HepG2 (cell line): ENCODE measurements at places on chromosomes 7 and 10.
A peak's percentile ranks its signal among the peaks of the same experiment; 100 is the strongest.

- H3K36me3 ChIP-seq: no peaks in the 10 kb centered on the region
- DNase-seq: no peak
- no peaks in the 10 kb centered on the region for H3K27me3 ChIP-seq
- H3K27ac ChIP-seq: no peak overlapping the region
Observed at GRCh38 chr7:40571796-40572195, 437.0 kb downstream of the SUGCT start.

DNA sequence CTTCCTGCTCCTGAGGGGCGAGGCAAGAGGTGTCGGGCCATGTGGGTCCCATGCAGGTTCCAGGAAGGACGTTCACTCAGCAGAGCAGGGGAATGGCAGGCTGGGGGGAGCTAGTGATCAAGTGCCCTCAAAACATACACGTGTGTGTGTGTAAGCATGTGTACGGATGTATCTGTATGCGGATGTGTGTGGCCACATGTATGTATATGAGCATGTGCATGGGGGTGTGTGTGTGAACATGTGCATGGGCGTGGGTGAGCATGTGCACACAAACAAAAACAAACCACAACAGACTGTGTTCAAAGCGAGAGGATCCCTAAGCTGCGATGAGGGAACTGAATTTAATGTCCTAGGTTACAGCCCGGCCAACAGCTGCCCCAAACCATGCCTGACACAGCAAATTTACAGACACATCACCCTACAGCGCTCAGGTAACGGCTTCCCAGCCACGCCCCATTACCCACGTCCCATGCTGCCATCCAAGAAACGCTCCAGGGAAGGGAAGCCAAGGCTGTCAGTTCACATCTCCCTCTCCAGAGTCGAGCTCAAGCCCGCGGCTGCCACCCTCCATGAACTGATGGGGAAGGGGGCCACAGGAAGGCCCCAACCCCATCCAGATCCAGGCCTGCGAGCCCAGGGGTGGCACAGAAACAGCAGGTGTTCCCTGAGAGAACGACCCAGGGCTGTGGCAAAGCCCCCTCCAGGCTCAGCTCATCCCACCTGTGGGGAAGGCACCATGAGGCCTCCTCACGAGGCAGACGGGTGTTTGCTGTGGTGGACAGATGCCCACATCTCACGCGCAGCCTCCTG, 56.6 kb downstream of the PTPRN2 start:
- H3K36me3 ChIP-seq: peaks cover 3% of the 10 kb centered on the region
- H3K4me1 ChIP-seq: peaks cover 54% of the 10 kb centered on the region
- DNase-seq: no peak
- H3K4me3 ChIP-seq: no peak overlapping the region
- no peaks in the 10 kb centered on the region for H3K27me3 ChIP-seq

DNA sequence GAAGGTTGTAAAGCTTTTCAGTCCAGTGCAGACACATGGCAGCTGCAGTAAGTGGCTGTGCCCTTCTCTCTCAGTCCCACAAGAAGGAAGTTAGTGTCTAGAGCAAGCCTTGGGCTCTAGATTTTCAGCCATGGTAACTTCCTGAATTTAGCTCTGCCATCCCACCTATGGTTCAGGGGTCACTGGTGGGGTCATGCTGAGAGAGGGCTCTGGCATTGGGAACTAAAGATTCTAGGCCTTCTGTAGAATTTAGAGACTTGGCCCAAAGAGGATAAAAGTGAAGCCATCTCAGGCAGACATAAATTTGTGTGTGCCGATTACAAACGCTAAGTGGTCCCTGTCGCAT, 113.5 kb downstream of the COL13A1 start:
- no peak overlapping the region for H3K4me3 ChIP-seq
- DNase-seq: no peak
- no peaks in the 10 kb centered on the region for H3K4me1 ChIP-seq

DNA sequence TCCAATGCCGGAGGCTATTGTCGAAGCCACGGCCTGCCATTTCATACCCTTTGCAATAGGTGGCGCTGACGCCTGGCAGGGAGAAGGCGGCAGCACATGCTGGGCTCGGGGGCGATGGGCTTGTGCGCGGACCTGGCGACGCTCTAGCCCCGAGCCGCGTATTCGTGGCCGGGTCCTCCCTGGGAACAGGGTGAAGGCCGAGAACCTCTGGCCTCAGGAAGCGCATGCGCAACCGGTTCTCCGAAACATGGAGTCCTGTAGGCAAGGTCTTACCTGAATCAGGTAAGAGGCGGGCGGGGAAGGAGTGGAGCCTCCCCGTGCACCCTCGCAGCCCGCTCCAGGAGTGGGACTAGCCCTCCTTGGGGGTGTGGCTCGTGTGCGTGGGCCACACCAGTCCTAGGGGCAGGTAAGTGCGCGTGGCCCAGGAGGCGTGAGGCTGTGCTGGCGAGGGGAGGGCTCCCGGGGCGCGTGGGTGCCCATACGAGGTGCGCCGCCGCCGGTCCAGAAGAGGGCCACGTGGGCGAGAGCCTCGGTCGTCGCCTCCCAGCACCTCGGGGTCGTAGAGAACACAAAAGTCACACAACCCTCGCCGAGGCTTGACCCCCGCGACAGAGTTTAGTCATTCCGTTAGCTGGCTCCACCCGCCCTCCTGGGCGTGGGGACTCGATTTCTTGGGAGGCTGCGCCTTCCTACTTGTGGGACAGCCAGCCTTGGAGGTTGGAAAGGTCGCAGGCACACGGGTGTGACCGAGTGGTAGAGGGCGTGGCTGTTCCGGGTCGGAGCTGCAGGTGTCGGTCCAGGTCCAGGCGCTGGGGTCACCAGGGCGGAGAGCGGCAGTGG, 5.6 kb upstream of the MEST start:
- H3K4me3 ChIP-seq: peak overlapping the region; percentile 69
- no peaks in the 10 kb centered on the region; the same call in 2 of the 3 replicates for H3K27me3 ChIP-seq
- DNase-seq: peak; percentile 78
- H3K4me1 ChIP-seq: peaks cover 10% of the 10 kb centered on the region
- no peaks in the 10 kb centered on the region for H3K36me3 ChIP-seq

DNA sequence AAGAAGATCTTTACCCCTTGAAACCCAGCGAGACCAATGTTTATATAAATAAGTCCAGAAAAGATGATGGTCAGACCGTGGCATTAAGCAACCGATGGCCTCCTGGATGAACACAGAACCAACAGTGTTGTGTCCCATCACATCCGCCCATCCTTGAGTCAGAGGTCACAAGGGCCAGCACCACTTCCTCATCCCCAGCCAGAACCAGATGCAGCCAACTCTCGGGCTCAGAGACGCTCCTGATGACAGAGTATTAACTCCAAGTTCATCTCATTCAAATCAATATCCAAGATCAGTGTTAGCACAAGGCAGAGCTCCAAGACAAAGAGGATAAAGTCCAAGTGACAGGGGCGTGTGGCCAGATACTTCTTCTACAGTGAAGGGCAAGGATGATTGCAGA, 63.5 kb downstream of the FAM53B start:
- no peak for DNase-seq
- H3K27ac ChIP-seq: no peak overlapping the region
- no peak overlapping the region for H3K4me3 ChIP-seq
- H3K27me3 ChIP-seq: no peaks in the 10 kb centered on the region

- no peak overlapping the region for H3K27ac ChIP-seq
- H3K27me3 ChIP-seq: no peaks in the 10 kb centered on the region
- no peak overlapping the region for H3K4me3 ChIP-seq
Observed at GRCh38 chr10:28459453-28460144, 73.3 kb upstream of the WAC start.

DNA sequence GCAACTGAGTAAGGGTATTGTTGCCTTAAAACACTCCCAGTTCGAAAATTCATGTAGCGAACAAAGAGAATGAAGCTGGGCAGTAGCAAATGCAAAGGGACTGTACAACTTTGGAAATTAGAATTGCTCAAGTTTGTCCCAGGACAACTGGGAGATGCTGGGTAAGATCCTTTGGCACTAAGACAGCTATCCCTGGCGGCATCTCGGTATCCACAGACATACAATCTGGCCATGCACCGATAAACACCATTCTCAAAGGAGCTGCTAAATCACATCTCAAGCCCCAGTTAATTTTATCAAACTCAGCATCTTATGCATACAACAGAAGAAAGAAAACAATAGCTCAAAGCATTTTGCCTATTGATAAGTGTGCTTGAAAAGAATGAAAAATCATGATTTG, 177.3 kb downstream of the AMPH start:
- no peak overlapping the region for H3K27ac ChIP-seq
- H3K4me3 ChIP-seq: no peak overlapping the region
- no peak for DNase-seq
- H3K27me3 ChIP-seq: no peaks in the 10 kb centered on the region; the same call in 2 of the 3 replicates
- no peaks in the 10 kb centered on the region for H3K36me3 ChIP-seq
- no peaks in the 10 kb centered on the region for H3K4me1 ChIP-seq

DNA sequence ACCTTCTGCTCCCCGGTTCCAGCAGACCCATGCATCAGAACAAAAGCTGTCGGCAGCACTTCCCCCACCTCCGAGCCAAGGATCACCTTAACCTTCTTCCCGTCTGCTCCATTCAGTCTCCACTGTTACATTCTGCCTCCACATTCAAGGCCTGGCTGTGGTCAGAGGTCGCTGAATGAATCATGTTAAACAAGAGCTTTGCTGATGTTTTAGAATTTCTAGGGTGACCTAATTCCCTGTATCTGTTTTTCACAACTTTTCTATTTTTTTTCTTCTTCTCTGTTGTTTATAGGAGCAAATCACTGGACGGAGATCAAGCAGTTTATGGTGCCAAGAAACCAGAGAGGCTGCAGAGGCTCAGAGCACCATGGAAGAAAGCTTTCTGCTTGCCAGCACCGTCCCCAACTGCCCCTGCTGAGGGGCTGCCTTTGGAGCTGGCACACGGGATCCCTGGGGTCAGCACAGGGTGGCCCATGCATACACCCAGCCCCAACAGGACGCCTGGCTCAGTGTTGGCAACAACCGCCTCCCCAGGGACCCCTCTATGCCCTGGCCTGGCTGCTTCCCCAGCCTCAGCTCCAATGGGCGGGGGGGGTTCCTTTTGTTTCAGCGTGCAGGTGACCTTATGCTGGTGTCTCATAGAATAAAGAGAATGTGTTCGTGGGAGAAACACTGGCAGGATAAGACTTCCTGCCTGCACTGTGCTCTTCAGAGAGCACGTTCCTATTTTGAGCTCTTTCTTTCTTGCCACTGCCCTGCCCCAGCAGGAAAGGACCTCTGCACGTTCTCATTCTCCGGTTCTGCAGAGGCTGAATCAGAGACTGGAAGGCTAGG, 182.7 kb upstream of the LYZL2 start:
- no peak overlapping the region for H3K4me3 ChIP-seq
- H3K4me1 ChIP-seq: no peaks in the 10 kb centered on the region
- DNase-seq: no peak
- H3K27ac ChIP-seq: no peak overlapping the region

- H3K4me3 ChIP-seq: no peak overlapping the region
- H3K36me3 ChIP-seq: peaks cover 4% of the 10 kb centered on the region; the same call in 1 of the 2 replicates
- DNase-seq: no peak
- no peaks in the 10 kb centered on the region for H3K4me1 ChIP-seq
Observed at GRCh38 chr7:111992601-111993000, 213.6 kb downstream of the DOCK4 start.

DNA sequence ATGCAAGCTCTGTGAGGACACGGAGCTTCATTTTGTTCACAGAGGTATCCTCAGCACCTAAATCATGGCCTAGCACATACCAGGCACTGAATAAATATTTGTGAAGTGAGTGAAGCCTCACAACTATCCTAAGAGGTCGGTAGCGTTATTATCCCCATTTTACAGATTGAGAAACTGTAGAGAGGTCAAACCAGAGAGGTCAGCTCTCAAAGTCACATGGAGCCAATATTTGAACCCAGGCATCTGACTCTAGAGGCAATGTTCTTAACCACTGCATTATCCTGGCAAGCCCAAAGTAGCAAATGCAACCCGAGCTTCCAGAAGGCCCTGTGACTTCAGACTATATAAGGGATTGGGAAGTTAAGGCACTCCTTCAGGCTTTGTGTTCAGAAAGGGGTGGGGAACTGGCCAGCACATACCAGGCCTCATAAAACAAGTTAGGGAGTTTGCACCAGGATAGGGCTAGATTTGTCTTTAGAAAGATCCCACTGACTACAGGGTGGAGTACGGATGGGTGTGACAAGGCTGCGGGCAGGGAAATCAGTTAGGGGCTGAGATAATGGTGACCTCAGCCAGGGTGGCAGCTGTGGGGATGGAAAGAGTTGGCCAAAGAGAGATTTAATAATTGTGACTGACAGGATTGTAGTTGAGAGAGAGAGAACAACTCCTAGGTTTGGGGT, 101.4 kb downstream of the TBXAS1 start:
- no peaks in the 10 kb centered on the region for H3K27me3 ChIP-seq
- no peak overlapping the region for H3K27ac ChIP-seq
- H3K4me3 ChIP-seq: no peak overlapping the region
- no peaks in the 10 kb centered on the region for H3K4me1 ChIP-seq

GRCh38 chr10:132977807-132978206, 35.4 kb upstream of the CFAP46 start:
- H3K27me3 ChIP-seq: peaks cover 26% of the 10 kb centered on the region
- no peak overlapping the region for H3K27ac ChIP-seq
- H3K4me1 ChIP-seq: no peaks in the 10 kb centered on the region
- H3K36me3 ChIP-seq: no peaks in the 10 kb centered on the region
- H3K4me3 ChIP-seq: no peak overlapping the region

- H3K27ac ChIP-seq: no peak overlapping the region
- H3K4me1 ChIP-seq: peaks cover 17% of the 10 kb centered on the region
- no peaks in the 10 kb centered on the region for H3K27me3 ChIP-seq
- DNase-seq: no peak
- H3K4me3 ChIP-seq: no peak overlapping the region
- H3K36me3 ChIP-seq: no peaks in the 10 kb centered on the region
Observed at GRCh38 chr10:84415539-84416244, 87.3 kb downstream of the CCSER2 start.

- no peak overlapping the region for H3K4me3 ChIP-seq
- H3K4me1 ChIP-seq: no peaks in the 10 kb centered on the region
- H3K36me3 ChIP-seq: no peaks in the 10 kb centered on the region
- H3K27ac ChIP-seq: no peak overlapping the region
- no peak for DNase-seq
- H3K27me3 ChIP-seq: no peaks in the 10 kb centered on the region
Observed at GRCh38 chr7:77933394-77933793, 134.8 kb downstream of the PHTF2 start.

DNA sequence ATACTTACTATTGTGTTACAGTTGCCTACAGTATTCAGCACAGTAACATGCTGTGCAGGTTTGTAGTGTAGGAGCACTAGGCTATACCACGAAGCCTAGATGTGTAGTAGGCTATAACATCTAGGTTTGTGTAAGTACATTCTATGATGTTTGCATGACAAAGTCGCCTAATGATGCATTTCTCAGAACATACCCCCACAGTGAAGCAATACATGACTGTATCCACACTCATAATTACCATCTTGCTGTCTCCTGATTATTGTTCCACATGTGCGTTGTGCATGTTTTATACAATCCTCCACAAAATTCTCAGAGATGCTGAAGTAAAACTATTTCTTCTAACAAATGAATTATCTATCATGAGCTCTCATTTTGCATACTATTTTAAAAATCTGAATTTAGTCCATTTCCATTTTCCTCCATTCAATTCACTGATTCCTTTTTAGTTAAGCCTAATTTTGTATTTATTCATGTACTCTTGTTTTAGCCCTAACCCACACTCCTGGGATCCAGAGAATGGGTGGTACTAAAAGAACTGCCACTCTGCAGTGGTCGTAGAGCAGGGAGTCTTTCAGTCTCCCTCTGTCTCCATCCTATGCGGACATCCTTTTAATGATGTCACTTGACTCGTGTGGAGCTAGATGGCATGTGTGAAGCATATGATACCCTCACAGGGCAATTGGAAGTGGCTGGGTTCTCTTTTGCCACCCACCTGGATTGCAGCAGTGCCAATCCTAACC, 67.6 kb upstream of the CAV2 start:
- DNase-seq: no peak
- H3K36me3 ChIP-seq: no peaks in the 10 kb centered on the region
- H3K27me3 ChIP-seq: no peaks in the 10 kb centered on the region
- H3K4me1 ChIP-seq: no peaks in the 10 kb centered on the region
- H3K27ac ChIP-seq: no peak overlapping the region

GRCh38 chr7:54738737-54739136, 20.3 kb downstream of the SEC61G start:
- H3K27ac ChIP-seq: no peak overlapping the region
- no peaks in the 10 kb centered on the region for H3K4me1 ChIP-seq
- H3K27me3 ChIP-seq: no peaks in the 10 kb centered on the region
- H3K36me3 ChIP-seq: no peaks in the 10 kb centered on the region
